ENCODE measurements at places on chromosomes 5 and 9. TPM values are rescaled to one million over a fixed set of nuclear protein-coding genes. Genes with fewer than 3 reads are reported as not detected.

The PRR16 gene
- total RNA-seq, result 0.48 TPM

The SLCO4C1 gene
- total RNA-seq, result not detected

The PCDHB16 gene
- 0.65 TPM for total RNA-seq

The CERCAM gene
- 44.7 TPM for total RNA-seq

The TRAF1 gene
- total RNA-seq, result 1.3 TPM

The ARSI gene
- total RNA-seq, result 0.19 TPM

The PLCXD3 gene
- total RNA-seq, result 0.33 TPM

The PPIC gene
- 22.6 TPM for total RNA-seq

The GZMA gene
- total RNA-seq, result not detected

The NDUFS4 gene
- total RNA-seq, result 67.7 TPM

The DOK3 gene
- total RNA-seq, result 3.3 TPM

All from vein endothelial cell (primary cell).